ENCODE measurements at places on chromosomes 16 and 17.
A peak's percentile ranks its signal among the peaks of the same experiment; 100 is the strongest.

GRCh38 chr16:27739606-27740357, 189.8 kb downstream of the KATNIP start:
- no peak for DNase-seq

- DNase-seq = no peak
Observed at GRCh38 chr17:36614933-36615332, 13.6 kb downstream of the MRM1 start.

DNA sequence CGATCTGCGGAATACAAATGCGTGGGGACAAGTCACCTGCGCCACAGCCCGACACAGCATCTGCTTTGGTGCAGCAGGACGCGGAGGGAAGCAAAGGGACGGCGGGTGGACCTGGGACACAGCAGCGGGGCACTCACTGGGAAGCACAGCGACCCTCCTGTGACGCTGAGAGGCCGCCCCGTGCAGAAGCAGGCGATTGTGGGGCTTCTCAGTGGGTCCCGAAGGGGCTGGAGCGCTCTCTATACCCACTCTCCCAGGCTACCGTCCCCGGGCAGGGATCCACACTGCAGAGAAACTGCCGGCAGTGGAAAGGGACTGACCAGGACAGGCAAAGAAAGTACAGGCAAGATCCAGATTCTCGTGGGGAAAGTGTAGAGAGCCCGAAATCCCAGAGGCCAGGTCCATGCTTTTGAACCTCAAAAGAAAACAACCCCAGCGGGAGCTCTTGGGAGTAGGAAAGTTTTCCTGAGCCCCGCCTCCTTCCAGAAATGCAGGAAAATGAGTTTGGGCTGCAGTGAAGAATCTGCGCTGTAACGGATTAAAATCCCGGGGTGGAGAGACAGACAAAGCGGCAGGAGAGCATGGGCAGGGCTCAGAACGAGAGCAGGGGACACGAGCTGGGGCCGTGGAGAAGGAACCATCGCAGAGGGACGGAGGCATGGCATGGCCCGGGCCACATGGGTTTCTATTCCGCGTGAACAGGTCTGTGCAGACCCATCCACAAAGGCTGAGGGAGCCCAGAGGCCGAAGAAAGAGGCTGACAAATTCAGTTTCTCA, 12.7 kb downstream of the COX4I1 start:
- no peak for DNase-seq

DNA sequence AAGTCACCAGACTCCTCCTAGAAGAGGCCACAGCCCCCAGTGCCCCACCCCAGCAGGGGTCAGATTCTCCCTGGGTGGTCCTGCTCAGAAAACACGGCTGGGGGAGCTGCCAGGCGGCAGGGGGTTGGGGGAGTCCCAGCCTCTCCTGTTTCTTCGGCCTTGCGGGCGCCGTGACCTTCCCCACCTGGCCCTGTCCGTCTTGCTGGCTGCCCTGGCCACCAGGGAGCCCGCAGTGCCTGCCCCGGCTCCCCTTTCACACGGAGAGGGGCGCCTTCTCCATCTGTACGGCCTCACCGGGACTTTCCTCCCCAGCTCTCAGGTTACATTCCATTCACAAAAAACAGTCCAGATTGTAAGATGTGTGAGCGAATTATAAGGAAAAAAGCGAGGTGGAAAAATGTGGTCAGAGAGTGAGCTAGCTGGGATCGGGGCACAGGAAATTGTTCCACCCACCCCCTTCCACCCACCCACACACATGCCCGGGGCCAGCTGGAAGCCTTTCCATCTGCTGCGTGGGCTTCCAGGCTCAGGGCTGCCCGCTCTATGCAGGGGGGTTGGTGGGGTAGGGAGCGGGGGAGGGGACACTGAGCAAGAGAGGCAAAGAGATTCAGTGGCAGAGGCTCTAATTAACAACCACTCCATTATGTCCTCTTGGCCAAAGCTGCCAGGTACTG, 14.6 kb upstream of the CIBAR2 start:
- no peak for DNase-seq

DNA sequence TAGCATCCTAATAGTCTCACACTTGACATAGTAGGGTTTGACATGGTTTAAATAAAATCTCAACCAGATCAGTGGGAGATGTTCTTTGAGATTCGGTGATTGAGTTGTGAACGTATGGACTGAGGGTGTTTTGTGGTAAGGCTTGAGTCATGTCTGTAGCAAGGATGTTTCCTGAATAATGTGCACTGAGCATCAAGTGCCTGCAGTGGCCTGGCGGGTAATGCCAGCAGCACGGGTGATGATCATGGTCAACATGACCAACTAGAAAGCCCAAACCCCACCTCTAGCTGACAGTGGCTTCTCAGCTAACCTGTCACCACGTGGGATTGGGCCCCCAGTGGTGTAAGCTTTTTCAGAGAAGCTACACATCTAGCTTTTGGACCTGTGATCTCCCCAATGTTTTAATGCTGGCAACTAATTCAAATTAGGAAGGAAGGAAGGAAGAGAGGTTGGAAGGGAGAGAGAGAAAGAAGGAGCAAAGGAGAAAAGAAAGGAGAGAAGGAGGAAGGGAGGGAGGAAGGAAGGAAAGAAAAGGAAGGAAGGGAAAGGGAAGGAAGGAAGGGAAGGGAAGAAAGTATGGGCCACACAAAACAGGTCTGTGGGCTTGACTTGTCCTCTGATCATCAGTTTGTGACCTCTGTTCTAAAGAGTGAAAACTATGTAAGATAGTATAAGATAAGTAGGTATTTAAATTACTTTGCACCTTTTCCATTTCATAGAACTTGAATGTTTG, 55.4 kb downstream of the WWOX start:
- no peak for DNase-seq

GRCh38 chr17:81382851-81383250, 12.4 kb upstream of the BAHCC1 start:
- no peak for DNase-seq

DNA sequence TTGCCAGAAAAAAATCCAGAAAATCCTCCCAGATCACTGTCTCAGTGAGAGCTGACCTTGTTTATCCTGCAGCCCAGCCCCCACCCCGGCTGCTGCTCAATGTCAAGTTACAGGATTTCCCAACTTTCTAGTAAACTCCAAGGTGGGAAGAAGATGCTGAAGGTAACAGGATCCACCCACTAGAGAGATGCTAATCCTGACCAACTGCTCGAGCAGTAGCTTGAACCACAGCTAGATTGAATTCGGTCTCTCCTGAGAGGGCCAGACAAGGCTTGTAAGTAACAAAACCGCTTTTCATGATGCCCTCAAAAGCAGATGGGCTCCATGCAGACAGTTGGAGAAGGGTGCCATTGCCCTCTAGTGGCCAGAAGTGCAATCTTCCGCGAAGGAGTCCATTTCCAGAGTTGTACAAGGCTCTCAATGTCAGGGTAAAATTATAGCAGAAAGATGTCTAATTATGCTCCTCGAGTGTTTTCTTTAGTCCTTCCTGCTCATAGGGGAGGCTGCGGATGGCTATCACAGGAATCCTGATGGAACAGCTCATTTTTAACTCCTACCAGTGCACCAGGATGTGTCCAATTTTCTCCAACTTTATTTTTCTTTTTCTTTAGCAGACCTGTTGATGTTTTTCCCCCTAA, 3.9 kb downstream of the CDH11 start:
- DNase-seq = peak; percentile 75

GRCh38 chr16:8572919-8573724, 17.2 kb downstream of the TMEM114 start:
- no peak for DNase-seq

DNA sequence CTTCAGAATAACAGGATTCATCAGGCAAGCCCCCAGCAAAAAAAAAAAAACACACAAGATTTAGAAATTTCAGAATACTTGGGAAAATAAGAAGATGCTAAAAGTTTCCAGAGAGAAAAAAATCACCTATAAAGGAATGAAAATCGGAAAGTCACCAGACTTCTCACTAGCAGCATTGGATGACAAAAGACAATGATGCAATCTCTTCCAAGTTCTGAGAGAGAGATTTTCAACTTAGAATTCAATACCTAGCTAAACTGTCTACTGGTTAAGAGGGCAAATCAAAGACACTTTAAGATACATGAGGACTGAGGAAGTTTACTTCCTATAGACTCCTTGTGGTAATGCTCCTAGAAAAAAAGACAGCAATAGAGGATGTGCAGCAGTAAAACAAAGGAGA, 23.9 kb upstream of the TNS4 start:
- DNase-seq = no peak

DNA sequence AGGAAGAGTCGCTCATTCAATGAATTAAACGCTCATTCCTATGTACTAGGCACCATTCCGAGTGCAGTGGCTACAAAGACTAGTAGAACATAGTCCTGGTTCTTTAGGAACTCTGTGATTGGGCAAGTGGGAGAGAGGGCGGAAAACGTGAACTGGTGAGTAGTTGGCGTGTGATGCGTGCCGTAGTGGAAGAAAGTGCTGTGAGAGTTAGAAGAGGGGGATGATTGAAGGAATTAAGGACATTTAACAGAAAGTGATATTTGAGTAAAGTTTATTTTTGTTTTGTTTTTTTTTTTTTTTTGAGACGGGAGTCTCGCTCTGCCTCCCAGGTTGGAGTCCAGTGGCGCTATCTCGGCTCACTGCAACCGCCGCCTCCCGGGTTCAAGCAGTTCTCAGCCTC, 7.9 kb upstream of the SLFN14 start:
- DNase-seq = no peak

- DNase-seq = no peak
Observed at GRCh38 chr17:56595831-56596690, 2.6 kb downstream of the NOG start.

GRCh38 chr17:56679115-56679776, 85.7 kb downstream of the NOG start:
- no peak for DNase-seq

- no peak for DNase-seq
Observed at GRCh38 chr17:83177611-83178532, 98.5 kb downstream of the METRNL start.

DNA sequence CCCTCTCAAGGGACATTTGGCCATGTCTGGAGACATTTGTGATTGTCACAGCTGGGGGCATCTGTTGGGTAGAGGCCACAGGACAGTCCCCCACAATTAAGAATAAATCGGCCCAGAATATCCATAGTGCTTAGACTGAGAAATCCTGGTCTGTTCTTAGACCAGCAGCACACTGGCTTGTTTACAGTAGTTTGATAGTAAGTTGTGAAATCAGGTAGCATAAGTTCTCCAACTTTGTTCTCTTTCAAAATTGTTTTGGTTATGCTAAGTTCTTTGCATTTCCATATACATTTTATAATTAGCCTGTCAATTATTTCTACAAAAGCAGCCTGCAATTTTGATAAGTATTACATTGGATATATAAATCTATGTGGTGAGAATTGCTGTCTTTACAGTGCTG, 6.8 kb downstream of the MGRN1 start:
- no peak for DNase-seq

DNA sequence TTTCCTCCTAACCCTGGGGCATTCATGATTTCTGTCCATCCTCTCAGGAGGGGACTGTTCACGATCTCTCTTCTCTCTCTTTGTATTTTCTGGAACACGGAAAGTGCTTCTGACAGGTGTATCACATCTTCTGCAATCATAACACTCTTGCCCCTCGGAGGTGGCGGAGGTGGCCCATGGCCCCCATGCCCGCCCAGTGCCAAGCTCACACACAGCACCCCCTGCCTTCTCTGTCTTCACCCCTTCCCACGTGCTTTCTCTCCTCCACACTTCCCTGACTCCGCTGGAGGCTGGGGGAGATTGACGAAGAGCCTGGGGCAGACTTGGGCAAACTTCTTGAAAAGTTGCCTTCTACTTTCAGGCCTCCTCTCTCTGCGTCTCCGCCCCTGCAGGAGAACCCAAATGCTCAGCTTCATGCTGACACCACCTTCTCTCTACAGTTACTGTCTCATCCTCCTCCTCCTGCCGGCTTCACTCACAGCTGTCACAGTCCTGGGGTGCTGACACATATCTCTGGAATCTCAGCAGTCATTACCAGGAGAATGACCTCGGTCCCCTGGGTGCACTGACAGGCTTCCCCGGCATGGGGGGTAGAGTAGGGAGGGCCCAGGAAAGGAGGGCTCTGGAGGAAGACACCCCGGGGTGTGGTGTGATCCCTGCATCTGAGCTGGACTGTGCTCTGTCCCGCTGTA, 127.1 kb downstream of the ENGASE start:
- no peak for DNase-seq

DNA sequence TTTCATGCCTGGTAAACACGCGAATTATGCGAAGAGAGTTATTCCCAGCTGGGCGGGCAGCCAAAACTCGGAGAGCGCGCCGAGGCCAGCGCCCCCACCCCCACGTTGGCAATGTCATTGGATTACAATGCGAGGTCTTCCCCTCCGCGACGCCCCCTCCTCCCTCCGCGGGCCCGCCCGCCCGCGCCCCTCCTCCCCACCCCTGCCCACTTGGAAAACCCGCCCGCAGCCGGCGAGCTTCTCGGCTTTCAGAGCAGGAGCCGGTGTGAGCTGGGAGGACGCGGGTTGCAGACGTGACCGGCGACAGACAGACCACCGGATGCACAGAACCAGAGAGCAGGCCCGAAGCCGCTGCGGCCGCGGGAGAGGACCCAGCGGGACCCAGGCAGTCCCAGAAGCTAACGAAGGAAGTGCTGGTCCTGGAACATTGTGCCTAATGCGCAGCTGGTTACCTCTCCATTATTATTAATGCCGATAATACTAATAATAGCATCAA, 4.0 kb downstream of the NOG start:
- no peak for DNase-seq

- no peak for DNase-seq
Observed at GRCh38 chr17:21039839-21040575, 2.8 kb downstream of the USP22 start.

DNA sequence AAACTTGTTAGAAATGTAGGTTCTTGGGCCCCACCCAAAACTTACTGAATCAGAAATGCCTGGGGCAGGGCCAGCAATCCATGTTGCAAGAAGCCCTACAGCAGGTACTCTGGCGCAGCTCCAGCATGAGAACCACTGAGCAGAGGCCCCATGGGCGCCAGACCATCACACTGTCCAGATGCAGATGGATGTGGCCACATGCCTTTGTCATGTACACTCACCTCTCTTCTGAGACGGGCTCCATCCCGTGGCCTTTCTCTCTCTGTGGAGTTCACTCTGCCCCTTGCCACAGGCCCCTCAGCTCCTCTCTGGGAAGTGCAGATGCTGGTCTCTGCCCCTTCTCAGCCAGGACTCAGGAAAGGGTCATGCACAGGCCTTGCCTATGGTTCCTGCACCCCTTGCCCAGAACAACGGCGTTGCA, 2.3 kb upstream of the CCNF start:
- DNase-seq = no peak

- no peak for DNase-seq
Observed at GRCh38 chr16:56675685-56676210, 6.1 kb downstream of the MT1H start.

All from brain pericyte (primary cell).